ACHN (cell line): ENCODE measurements at places on chromosomes 2 and 18.

GRCh38 chr18:45413180-45413836, 202.0 kb upstream of the SLC14A2 start:
- no peak for DNase-seq

- peak; percentile 8 for DNase-seq
These were observed 315.8 kb downstream of the GULP1 start for GRCh38 chr2:188607501-188607900.

DNA sequence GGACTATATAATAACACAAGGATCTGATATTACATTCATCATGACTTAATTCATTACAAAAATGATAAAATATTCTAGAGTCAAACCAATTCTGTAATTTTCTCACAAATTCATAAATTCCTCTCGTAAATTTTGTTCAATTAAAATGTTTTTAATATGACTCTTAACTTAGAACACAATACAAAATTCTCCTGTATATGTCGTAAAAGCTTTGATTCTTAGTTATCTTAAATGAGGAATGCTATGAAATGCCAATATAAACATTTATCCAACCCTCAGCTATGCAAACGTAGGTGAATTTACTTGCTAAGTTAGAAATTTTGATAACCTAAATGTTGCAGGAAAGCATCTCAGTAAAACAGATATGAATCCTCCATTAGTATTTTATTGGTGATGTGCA, 28.9 kb downstream of the ARHGAP15 start:
- no peak for DNase-seq

- DNase-seq: peak; percentile 43
These were observed 5.5 kb downstream of the SYT4 start for GRCh38 chr18:43271593-43272432.

DNA sequence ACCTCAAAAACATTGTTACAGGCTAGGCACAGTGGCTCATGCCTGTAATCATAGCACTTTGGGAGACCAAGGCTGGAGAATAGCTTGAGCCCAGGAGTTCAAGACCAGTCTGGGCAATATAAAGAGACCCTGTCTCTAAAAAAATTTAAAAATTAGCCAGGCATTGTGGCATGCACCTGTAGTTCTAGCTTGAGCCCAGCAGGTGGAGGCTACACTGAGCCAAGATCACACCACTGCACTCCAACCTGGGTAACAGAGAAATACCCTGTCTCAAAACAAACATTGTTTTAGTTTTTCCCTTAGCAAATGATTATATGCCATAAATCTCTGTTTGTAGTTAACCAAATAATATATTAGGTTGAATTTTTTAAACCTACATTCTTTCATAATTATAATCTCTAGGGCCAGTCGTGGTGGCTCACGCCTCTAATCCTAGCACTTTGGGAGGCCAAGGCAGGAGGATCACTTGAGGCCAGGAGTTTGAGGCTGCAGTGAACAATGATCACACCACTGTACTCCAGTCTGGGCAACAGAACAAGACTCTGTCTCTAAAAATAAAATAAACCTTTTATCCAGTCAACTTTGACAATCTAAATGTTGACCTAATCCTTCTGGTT, 13.3 kb upstream of the CYP20A1 start:
- peak; percentile 52 for DNase-seq

- no peak for DNase-seq
These were observed 999.9 kb upstream of the CELF4 start for GRCh38 chr18:38565513-38565912.

DNA sequence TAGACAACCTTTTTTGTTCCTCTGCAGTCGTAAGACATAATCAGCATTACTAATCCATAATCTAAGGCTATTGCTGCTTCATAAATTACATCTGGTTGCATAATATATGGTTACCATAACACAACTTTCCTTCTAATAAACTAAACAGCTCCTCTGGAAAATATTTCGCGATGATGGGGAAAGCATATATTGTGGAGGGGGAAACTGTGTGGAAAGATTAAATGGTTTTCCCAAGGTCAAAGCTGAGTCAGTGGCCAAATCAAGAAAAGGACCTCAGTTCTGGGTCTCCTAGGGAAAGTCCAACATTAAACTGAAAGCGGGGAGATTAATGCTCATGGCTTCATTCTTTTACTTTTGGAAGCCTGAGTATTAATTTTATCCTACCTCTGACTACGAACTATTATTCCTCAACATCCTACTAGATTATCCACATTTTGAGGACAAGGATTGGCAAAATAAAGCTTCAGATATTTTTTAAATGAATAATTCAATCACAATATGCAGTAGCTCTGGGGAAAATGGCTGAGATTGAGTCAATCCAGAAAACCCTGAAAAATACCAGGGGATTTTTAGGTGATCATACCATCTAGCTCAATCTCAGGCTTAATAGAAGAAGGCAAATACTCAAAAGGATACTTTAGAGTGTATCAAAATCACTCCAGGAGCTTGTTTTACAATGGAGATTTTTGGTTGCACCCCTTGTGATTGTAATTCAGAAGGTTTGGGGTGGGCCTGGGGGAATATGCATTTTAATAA, 33.8 kb upstream of the STK17B start:
- no peak for DNase-seq

DNA sequence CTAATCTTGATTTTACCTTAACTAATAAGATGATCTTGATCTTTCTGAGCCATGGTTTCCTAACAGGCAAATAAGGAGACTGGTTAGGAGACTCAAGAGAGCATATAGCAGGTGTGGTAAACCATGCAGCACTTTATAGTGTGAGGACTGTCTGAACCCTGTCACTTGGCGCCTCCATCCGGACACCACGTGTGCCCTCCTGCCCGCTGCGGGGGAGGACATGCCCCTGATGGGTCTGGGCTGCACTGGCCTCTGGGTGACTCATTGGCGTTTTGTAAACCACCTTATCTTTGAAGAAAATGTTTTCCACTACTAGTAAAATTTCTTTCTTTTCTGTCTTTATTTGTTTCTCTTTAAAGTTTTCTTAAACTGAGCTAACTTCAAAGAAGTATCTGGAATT, 131.1 kb downstream of the FMNL2 start:
- peak; percentile 72 for DNase-seq

GRCh38 chr2:193556766-193557470, 1362.2 kb upstream of the TMEFF2 start:
- peak; percentile 29 for DNase-seq

DNA sequence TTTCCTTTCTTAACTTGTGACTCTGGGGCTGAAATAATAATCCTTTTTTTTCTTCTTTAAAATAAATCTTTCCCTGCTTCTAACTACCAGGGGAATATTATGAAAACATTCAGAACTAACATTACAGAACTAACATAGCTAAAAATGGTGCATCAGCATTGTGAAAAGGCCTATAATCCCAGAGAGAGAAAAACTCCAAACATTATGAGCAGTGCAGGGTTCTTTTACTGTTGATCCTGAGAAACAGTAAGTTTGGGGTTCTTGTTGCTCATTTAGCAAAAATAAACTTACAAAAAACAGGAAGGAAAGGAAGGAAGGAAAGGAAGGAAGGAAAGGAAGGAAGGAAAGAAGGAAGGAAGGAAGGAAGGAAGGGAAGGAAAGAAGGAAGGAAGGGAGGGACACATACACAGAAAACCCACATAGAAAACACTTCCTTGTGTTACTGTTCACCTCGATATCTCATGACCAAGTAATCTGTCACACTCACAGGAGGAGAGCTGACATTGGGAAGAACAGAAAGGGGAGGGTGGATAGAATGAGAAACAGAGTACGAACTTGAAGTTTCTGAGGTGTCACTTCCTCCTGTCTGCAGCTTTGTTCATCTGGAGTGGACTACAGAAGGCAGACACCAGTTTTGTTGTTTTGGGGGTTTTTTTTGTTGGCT, 18.4 kb upstream of the PIK3C3 start:
- no peak for DNase-seq

DNA sequence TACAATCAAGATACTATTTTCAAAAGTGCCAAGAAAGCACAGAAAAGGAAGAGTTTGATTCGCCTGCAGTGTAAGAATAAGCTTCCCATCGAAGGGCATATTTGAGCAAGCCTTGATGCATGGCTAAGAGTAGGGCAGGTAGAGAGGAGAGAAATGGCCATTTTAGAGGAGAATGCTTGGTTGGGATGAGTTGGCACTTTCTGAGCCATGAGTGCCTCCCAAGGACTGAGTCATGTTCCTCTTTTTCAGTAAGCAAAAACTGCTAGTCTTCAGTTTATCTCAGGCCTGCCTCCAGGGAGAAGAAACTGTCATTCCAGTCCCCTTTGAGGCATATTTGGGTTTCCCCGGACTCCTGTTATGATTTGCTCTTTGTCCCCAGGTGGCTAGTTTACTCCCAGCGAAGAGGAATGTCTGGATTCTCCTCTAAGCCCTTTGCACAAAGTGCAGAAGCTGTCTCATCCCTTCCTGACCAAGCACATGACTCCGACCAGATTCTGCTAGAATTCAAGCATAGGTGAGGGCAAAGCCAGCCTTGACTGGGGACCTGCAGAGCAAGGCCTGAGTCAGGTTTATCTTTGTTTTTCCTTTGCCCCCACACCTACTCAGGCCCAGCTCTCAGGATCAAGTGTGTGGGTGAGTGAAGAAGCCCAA, 115.2 kb downstream of the TTC32 start:
- peak; percentile 68 for DNase-seq

DNA sequence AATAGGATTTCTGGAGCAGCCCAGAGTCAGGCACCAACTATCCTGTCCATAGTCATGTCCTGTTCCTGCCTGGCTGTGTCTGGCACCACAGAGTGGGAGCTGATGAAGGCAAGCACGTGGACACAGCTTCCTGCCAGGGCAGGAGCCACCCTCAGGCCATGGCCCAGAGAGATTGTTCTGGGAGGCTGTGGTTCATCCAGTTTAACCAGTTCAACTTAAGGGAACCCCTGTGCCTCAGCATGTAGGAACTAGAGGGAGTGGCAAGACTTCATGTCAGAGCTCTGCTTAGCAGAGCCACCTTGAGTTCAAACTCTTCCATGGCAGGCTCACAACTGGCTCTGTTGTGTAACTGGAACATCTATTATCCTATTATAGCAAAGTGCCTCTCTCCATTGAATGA, 73.2 kb upstream of the NCKAP5 start:
- DNase-seq: peak; percentile 13

- DNase-seq: peak; percentile 63
These were observed 55.2 kb upstream of the COBLL1 start for GRCh38 chr2:164896634-164897355.

DNA sequence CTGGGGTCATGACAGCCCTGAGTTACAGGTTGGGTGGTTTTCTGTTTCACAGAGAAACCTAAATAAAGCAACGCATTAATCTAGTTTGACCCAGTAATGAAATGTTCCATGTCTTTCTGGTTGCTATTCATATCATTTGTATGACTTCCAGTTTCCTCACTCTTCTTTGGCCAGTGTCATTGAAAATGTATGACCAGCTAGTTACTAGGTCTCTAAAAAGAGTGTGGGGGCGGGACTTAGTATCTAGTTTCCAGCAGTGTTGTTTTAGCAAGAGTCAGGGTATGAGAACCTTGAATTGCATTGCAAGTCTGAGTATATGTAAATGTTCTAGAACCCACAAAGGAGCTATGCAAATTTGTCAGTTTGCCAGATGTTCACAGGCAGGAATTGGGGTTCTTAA, 47.7 kb downstream of the SLC9A2 start:
- DNase-seq: no peak

DNA sequence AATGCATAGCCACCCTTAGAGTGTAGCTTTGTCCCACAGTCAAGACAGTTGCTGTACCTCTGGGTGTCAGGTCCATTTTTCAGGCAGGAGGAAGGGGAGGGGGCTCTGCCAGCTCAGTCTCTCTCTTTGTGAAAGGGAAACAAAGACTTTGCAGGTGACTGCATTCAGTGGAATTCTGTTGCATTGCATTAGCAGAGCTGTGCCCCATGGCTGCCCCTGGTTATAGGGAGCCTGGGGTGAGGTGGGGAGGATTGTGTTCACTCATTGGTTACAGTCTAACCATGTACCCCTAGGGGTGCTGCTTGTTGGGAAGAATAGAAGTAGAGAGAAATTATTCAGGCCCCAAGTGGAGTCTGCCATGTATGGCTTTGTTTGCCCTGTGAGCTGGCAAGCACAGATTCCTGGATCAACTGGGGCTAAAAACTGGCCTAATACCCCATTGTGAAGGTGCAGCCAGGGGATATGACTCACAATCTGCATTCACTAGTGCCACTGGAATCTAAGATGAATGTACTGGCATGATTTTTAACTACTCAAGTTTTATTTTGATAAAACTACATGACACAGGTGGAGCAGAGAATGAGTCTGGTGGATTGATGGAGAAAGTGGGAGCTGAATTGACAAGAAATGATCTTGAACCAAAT, 118.4 kb downstream of the SH3BP4 start:
- DNase-seq: peak; percentile 35

DNA sequence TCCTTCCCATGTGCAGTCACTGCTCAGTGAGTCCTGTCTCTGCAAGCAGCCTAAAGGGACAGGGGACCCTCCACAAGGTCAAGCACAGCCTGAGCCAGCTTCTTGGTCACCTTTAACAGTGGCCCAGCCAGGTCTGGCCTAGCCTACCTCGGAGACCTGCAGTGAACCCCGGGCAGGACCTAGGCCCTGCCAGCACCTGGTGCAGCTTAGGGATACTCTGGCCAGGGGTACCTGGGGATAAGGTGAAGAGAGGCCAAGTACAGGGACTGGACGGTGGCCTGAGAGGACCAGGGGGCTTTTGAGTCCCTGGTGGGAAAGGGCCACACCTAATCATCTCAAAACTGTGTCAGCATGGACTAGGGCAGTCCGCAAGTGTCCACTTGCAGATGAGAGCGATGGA, 67.8 kb downstream of the EMX1 start:
- no peak for DNase-seq

DNA sequence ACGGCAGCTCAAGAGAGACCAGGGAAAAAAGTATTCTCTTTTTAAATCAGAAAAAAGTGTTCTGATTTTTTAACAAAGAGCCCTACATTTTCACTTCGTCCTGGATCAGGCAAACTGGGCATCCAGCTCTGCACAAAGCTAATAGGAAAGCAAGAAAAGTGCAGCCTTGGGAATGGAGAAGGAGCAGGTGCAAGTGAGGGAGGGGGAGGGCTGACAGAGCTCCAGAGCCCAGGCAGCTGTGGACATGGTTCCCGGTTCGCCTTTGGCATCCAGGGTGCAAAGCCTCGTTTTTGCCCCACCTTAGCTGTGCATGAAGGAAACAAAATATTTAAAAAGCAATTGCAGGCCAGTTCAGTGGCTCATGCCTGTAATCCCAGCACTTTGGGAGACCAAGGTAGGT, 82.2 kb downstream of the FAM124B start:
- DNase-seq: no peak

DNA sequence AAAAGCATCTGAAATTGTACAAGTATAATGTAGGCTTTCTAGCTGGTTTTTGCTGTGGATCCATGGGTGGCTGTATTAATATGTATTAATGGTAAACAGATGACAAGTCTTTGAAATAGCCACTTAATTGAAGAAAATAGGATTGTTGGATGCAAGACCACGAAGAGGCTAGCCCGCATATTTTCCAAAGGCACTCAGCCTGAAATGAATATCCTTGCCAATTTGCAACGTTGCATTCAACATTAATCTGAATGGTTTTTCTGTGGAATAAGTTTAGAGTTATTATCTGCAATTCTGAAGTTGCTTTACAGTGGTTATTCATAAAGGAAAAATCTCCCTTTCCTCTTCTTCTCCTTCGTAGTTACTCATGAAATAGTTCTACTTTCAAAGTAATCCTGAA, 86.2 kb upstream of the SPATS2L start:
- no peak for DNase-seq

- DNase-seq: no peak
These were observed 192.5 kb upstream of the FAM98A start for GRCh38 chr2:33791625-33792024.
